ENCODE measurements at places on chromosomes 1 and 21.

DNA sequence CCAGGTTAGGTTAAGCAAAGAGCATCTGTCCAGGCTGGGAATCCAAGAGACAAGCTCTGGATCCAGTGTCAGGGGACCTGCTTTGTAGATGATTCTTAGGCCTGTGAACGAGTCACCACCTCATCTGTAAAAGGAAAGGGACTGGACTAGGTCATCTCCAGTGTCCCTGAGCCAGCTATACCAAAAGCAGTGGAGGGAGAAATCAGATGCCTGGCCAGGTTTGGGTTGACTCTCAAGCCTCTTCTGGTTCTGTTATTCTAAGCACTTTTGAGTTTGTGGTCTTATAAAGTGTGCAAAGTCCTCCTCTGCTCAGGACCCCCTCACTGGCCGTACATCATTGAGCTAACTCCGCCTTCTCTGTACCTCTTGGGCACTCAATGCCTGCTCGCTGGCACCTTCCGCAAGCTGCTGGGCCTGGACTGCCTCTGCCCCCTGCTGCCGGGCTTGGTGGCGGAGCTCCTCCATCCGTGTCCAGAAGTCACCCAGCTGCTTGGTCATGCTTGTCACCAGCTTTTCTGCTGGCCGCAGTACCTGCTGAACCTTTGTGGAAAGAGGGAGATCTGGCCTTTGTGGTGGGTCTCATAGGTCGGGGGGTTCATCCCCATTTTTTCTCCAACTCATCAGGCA lies 33.6 kb downstream of the CAMK1G start:
- no peak for DNase-seq

GRCh38 chr1:163056831-163057230 lies 12.3 kb upstream of the RGS4 start:
- DNase-seq = no peak

DNA sequence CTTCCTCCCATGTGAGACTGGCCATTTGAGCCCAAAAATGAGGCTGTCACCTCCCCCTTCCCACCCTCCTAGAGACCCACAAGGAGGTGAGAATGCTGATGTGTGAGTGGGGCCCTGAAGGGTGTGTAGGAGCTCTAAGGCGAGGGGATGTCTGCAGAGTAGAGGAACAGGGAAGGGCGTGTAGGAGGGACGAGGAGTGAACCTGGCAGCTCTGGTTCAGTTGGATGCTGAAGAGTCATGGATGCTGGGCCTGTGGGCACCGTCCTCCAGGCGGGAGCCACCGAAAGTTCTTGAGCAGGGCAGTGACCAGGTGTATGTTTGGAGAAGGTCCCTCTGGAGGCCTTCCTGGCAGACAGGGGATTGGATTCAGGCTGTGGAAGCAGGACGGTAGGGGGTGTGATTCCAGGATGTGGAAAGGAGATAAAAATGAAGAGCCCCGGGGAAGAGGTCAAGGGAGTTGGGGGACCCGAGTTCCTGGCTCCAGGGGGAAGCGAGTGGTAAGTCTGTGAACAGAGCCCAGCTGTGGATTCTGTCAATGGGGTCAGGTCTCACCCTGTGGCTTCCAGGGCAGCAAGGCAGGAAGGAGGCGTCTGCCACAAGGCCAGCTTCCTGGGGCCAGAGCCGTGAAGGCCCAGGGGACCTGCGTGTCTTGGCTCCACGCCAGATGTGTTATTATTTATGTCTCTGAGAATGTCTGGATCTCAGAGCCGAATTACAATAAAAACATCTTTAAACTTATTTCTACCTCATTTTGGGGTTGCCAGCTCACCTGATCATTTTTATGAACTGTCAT lies 7.9 kb downstream of the SAMD11 start:
- DNase-seq = no peak

- no peak for DNase-seq
Measured at GRCh38 chr1:117575586-117576225, 30.1 kb upstream of the TENT5C start.

DNA sequence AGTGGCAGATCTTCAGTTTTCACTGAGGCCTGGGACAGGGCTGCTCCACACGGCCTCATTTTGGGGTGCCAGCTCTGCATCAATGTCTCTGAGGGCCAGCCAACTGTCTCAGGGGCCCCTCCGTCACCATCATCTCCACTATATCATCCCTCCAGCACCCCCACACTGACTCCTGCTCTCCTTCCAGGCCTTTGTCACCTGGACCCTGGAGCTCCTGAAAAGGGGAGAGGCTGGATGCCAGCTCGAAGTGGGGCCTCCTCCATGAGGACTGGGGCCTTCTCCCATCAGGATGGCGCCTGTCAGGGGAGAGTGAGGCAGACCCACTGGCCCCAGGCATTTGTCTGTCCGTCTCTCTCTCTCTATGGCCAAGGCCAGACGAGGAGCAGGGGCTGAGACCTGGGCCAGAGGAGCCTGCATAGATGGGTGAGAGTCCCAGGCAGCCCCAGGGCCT lies 44.7 kb upstream of the LRP8 start:
- no peak for DNase-seq

GRCh38 chr1:153534226-153534924 lies 1.4 kb downstream of the S100A6 start:
- no peak for DNase-seq

GRCh38 chr1:231359113-231359512 lies 21.0 kb downstream of the SPRTN start:
- DNase-seq = no peak

GRCh38 chr1:21451981-21452411 lies 12.1 kb downstream of the NBPF3 start:
- DNase-seq = no peak

DNA sequence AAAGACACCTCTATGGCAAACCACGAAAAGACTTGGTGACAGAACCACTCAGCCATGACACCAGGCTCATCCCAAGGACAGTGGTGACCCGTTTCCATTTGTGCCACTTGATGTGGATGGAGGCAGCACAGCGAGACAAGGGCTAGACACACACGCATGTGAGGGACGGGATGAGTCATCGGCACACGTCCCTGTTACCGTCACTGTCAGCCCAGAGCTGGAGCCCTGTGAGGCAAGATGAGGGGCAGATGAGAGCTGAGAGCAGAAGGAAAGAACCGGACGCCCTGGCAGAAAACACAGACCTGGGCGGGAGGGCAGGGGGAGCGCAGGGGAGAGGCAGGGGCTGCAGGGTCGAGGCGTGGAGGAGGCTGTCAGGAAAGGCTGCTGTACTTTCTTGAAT lies 57.8 kb downstream of the SIK1 start:
- no peak for DNase-seq

DNA sequence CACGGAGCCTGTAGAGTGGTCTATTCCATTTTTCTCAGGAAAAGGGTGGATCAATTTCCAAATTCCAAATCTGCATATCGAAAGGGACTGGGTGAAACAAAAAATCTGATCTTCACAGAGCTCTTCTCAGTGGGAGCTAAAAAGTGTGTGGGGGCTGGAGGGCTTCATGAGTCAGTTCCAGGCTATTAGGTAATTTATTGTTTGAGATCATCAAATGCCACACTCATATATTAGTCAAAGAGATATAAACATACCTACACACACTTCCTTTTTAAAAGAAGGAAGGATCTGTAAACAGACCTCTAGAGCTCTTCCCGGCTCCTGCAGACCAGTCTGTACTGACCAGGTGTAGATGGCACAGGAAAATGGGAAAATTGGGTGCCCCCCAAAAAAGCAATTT lies 175.4 kb downstream of the ZBTB18 start:
- DNase-seq = no peak

DNA sequence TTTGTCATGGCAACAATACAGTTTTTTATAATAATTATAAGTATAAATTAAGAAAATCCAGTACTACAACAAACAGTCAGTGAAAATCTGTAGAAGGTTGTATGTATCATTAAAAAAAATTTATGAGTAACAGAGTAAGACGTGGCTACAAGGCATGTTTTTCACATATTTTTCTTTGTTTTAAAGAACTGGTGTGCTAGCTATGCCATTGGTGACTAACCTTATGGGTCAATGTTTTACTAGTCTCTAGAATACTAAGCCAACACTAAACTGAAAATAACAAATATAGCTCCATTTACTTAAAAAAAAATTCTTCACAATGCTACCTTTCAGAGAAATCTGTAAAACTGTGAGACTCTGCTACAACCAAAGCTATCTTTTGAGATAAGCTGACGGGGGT lies 261.5 kb downstream of the ADGRL2 start:
- DNase-seq = no peak

- DNase-seq = no peak
Measured at GRCh38 chr1:78006521-78006920, 1.8 kb downstream of the DNAJB4 start.

DNA sequence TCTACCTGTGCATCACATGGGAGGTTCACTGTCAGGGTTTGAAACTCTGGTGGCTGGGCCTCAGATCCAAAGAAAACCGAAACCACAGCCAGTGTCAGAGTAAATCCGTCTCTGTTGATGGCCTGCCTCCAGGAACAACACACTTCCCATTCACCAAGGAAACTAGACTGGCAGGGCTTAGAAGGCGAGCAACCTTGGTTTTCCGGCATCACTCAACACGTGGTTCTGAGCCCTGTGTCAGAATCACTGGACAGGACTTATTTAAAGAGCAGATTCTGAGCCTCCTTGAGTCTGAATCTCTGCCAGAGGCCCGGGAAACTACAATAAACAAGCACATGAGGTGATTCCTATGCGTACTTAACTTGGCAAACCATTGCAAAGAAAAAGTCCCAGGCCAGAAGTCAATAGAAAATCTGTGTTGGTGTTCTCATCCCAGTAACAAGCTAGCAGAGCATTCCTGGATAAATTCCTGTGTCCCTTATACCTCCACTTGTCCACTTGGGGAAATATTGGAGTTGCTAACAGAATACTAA lies 70.0 kb downstream of the KCTD3 start:
- no peak for DNase-seq

GRCh38 chr1:20732588-20733359 lies at the start of gene SH2D5:
TSS of gene SH2D5 (minus strand) at chr1:20732703. CDS start at chr1:20728044, 4,659 bp downstream.
- DNase-seq = peak; percentile 80

- no peak for DNase-seq
Measured at GRCh38 chr1:53296117-53296749, 31.6 kb downstream of the LRP8 start.

DNA sequence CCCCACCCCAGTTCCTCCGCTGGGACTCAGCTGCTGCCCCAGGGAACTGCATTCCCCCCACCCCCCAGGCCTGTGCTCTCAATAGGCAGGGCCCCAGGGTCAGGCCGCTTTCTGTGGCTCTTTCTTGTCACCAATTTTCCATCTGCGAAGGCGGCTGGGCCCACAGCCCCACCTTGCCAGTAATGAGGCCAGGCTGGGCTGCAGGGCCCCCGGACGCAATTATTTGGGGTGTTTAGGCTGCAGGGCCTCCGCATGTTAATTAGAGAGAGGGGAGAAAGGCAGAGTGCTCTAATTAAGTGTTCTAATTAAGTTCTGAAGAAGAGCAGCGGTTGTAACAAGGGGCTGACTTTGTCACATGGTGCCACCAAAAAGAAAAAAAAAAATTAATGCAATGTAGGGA lies 71.8 kb downstream of the EPHB2 start:
- no peak for DNase-seq

- no peak for DNase-seq
Measured at GRCh38 chr1:19476450-19477190, 8.7 kb downstream of the CAPZB start.

- no peak for DNase-seq
Measured at GRCh38 chr1:245591346-245592188, 436.8 kb downstream of the KIF26B start.

- no peak for DNase-seq
Measured at GRCh38 chr1:12372761-12373160, 142.9 kb downstream of the VPS13D start.

GRCh38 chr1:67274623-67275325 lies 32.9 kb upstream of the IL12RB2 start:
- DNase-seq = no peak

DNA sequence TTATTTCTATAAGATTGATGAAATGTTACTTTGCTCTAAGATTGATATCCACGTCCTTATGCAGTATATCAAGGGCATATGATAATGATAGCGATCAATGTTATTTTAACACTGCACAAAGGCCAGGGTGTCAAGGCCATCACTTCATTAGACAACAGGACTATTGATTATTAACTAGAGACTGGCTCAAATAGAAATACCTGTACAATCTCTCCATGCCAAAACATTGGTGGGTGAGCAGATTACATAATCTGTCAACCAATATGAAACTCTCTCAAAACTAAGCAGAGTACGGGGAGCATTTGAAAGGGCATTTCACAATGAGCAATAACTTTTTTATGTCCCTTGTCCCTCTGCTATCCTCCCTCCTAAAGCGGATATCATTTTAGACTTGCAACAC lies 566.5 kb upstream of the PKN2 start:
- no peak for DNase-seq

DNA sequence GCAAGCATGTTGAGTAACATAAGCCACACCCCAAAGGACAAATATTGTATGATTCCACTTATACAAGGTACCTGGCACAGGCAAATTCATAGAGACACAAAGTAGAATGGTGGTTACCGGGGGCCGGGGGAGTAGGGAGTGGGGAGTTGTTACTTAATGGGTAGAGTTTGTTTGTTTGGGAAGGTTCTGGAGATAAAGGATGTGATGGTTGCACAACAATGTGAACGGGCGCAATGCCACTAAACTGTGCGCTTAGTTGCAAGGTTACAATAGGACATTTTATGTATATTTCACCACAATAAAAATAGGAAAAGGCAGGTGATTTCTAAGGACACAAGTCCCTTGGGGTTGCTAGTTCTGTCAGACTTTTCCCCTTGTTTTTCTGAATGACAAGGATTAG lies 516.6 kb downstream of the KIF26B start:
- peak; percentile 80 for DNase-seq

DNA sequence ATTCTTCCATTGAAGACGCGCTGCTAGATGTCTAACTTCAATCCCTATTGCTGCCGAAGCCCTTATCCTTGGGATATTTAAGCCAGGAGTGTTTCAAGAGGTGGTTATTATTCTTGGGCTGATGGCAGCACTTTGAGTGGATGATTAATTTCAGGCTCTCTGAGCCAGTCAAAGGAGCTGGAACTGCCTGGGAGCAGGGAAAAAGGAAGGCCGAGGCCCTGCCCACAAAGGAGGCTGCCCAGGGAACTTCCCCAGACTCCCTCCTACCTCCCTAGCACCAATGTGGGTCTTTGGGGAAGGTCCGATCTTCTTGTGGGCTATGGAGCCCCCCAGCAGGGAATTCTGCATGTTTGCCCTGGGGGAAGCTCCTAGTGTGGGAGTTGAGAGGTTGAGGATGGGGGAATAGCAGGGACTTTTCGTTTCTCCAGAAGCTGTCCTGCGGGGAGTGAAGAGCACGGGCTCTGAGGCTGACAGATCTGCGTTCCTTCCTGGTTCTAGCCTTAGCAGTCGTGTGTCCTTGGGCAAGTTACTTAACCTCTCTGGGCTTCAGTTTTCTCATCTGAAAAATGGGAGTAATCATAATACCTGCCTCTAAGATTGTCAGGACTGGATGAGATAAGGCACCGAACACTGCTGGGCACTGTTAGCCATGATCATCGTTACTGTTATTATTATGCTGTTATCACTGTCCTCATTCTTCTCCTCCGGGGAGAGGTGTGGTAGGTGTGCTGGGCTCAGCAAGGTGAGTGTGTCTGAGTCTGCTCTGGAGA lies 6.3 kb downstream of the KCNQ4 start:
- DNase-seq = no peak

GRCh38 chr1:59081181-59081580 lies 215.7 kb upstream of the FGGY start:
- DNase-seq = no peak

- DNase-seq = peak; percentile 73
Measured at GRCh38 chr1:2194319-2194897, at the start of gene FAAP20. TSS of gene FAAP20 (minus strand) at chr1:2194772. CDS start at chr1:2194749, 23 bp downstream.
